Chondrocyte (in vitro differentiated cells): ENCODE measurements at places on chromosomes 13 and 19. TPM values are rescaled to one million over a fixed set of nuclear protein-coding genes. Genes with fewer than 3 reads are reported as not detected.

The IGFL3 gene
- 0.70 to 1.1 TPM in 2 of 3 replicates, not detected in the other for total RNA-seq

DNA sequence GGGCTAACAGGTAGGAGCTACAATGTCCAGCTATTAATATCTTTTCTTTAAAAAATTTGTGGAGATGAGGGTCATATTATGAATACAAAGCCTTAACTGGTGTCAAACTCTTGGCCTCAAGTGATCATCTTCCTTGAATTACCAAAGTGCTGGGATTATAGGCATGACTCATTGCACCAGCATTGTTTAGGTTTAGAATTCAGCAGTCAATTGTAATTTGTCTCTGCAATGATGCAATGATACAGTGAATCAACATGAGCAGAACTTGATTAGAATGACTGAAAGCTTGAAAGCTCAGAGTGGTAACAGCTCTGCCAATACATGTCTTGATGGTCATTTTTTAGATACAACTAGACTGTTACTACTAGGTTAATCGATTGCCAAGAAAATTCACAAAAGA, 752.8 kb upstream of the MIR17HG start:
- no peak for DNase-seq

DNA sequence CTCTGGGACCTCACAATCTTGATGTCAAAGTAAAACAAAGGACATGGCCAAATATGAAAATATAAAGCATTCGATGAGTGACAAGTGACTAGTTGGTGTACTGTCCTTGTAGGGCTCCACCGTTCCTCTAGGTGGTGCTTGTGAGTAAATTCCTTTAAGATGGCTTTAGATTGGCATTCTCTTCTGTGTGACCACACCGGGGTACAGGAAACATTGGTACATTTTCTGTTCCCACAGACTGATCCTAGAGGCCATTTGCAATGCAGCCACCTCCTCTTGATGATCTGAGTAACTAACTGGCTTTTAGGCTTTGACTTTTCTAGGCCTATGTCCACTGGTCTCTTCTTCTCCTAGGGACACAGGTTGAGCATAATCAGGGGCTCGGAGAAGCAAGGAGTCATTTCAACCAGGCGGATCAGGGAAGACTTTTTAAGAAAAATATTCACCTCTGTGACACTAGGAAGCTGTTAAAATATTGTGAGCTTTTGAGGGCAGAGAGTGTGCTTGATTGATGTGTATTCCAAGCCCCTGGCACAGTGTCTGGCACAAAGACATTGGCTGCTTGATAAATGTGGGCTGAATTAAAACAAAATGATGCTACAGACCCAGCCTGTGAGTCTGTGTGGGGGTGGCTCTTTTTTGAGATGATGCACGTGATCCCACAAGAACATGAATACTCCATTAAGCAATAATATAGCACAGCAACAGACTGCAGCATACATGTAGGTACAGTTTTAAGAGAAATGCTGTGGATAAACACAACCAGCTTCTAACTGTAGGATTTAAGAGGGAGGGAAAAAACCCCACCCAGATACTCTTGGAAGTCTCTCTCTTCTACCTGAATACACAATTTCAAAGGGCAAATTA, 21.0 kb downstream of the EPSTI1 start:
- DNase-seq = no peak

- no peak for DNase-seq
Observed at GRCh38 chr19:56263319-56263718, 9.2 kb upstream of the EDDM13 start.

DNA sequence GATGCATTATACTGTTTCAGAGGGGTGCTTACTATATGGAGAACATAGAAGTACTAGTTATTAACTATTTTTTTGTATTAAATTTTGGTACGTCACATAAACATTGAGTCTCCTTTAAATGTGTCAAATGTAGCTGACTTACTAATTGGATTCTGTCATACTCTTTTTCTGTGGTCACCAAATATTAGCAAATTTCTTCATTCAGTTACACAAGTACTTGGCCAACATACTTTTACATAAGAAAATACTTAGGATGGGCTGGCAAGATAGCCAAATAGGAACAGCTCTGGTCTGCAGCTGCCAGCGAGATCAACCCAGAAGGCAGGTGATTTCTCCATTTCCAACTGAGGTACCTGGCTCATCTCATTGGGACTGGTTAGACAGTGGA, 19.2 kb downstream of the LPAR6 start:
- no peak for DNase-seq
